ENCODE measurements at places on chromosomes 2 and 18.

GRCh38 chr2:148770047-148770446 lies 105.0 kb upstream of the KIF5C start:
- DNase-seq = no peak

DNA sequence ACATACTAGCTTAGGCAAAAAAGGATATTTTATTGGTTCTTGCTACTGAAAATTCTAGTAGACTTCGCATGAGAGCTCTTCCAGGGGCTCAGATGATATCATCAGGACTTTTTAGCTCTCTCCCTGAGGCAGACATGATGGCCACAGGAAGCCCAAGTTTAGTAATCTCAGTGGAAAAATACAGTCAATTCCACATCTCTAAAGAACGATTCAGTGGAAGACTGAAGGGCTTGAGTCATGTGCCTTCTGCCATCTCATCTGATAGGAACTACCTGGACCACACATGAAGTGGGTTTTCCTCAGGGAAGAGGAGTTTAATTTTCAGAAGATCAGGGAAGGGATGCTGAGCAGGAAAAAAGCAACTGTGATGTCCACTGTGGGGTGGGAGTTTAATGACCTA lies 117.3 kb downstream of the TTC27 start:
- no peak for DNase-seq

- no peak for DNase-seq
Measured at GRCh38 chr2:27925766-27926472, 35.4 kb downstream of the BABAM2 start.

DNA sequence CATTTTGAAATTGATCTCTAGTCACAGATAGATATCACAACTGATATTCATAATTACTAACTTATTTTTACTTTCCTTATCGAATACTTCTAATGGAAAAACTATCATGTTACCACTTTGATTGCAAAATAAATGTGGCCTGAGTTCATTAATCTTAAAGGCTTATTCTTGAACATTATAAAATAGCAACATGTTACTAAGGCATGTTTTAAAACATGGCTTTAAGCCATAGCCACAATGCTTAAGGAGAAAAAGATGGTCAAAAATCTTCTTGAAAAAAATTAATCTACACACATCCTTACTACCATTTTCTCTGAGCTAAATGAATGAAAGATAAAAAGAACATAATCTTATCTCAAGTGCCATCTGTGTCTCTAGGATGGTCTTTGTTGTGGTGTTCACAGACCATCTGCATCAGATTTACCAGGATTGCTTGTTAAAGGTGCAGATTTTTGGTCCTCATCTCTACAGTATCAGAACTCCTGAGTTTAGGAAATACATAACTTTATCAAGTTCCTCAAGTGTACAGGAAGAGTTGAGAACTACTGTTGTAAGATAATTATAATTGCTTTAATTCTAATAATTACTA lies 15.3 kb downstream of the MTX2 start:
- DNase-seq = no peak

GRCh38 chr2:236718207-236718992 lies 148.8 kb downstream of the ACKR3 start:
- no peak for DNase-seq

DNA sequence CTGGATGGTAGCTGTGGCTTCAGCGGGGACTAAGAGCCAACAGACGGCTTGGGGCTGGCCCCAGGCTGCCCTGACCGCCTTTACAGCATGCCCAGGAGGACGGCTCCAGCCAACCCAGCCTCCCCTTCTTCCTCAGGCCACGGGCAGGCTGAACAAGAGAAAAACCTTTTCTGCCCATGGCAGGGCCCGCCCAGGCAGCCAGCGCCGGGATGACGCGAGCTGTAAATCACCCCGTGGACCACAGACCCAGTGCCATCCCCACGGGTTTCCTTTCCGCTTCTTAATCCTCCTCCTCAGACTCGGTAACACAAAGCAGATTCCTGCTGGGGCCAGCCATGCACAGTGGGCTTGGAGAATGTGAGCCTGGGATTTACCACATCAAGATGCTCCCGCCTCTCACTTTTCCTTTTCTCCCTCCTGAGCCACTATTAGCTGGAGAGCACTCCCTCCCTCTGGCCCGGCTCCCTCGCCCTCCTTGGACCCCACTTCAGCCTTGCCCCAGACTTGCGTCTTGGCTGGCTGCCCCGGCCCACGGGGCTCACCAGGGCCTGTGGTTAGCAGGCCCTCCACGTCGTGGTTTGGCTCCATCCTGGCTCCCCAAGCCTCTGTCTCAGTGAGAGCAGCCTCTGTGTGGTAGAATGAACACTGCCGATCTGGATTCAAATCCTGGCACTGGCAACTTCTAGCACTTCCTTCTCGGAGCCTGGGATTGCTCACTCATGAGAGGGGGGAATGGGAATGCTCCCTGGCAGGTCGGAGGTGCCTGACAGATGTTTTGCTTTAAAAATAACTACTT lies 31.4 kb downstream of the ATOH8 start:
- DNase-seq = no peak

- DNase-seq = no peak
Measured at GRCh38 chr2:26318950-26319349, 27.0 kb upstream of the SELENOI start.

DNA sequence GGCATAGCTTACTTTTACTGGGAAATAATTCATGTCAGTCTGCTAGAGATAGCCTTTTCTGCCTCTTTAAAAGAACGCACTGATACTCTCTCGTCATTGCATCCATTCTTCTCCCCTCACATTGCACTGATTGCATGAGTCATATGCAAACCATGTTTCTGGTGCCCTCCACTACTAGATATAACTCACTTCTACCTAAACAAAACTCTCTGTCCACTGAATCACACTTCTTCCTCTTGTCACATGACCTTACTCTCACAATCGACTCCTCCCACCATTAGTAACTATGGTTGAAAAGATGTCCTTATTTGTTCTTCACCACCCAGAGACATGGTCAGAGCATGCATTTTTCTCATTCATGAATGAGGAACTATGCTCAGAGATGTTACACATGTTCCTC lies 158.0 kb downstream of the CSRNP3 start:
- no peak for DNase-seq

- DNase-seq = no peak
Measured at GRCh38 chr2:206869824-206870495, 69.4 kb upstream of the CPO start.

- no peak for DNase-seq
Measured at GRCh38 chr18:13491138-13491537, 235.2 kb downstream of the FAM210A start.

DNA sequence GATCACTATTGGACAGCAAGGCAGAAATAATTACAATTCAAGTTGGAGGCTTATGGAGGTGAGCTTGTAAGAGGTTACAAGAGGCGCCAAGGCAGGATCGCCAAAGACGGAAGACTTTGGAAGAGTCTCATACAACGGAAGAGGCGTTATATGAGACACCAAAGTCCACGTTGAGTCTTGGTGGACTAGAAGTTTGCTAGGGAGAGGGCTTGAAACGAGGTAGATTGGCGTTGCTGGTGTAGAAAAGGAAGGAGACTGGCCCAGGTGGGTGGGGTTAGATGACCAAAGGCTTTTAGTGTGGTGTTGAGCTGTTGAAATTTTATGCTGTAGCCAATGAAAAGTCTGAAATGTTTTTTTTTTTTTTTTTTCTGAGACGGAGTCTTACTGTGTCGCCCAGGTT lies 1.4 kb downstream of the MSH2 start:
- DNase-seq = no peak

DNA sequence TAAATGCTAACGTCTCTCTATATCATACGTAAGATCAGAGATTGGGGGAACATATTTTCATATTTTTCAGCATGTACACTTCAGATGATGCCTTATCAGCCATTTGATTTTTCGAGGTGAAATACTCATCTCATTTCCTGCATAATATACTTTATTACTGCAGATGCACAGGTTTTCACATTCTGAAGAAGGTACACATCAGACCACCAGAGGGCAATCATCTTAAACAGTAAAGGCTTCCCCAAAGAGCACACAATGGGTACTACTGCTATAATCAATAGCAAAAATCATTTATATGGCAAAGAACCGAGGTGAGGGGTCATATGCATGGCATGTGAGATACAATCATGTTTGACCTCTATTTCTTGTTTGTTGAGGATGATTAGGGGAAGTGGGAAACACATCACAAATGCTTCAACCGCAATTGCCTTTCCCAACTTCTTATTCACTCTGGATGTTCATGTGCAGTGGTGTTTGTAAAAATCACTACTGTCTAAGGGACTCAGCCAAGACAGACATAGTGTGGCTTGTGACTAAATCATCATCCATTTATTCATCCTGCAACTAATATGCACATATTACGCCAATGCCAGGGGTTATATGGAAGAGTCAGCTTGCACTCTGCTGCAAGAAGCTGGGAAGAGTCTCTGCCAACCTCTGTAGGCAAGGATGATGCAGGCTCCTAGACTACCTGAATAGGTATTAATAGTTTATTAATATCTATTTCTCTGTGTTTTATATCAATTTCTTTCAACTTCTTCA lies 118.7 kb downstream of the EPB41L3 start:
- DNase-seq = no peak

DNA sequence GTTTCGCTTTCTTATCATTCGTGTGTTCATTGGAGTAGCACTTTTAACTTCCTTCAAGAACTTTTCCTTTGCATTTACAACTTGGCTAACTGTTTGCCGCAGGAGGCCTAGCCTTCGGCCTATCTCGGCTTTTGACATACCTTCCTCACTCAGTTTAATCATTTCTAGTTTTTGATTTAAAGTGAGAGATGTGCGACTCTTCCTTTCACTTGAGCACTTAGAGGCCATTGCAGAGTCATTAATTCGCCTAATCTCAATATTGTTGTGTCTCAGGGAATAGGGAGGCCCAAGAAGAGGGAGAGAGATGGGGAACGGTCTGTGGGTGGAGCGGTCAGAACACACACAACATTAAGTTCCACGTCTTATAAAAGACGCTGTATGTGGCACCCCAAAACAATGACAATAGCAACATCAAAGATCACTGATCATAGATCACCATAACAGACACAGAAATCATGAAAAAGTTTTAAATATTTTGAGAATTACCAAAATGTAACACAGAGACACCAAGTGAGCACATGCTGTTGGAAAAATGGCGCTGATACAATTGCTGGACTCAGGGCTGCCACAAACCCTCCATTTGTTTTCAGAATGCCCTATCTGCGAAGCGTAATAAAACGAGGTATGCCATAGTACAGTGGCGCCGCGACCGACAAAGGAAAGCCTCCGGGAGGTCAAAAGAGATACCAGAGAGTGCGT lies 553 bp downstream of the TIGD1 start:
- no peak for DNase-seq

- no peak for DNase-seq
Measured at GRCh38 chr2:177464549-177464948, 72.0 kb downstream of the AGPS start.

- DNase-seq = no peak
Measured at GRCh38 chr2:226151157-226151556, 648.5 kb downstream of the IRS1 start.

- no peak for DNase-seq
Measured at GRCh38 chr2:45929674-45930395, 278.4 kb downstream of the PRKCE start.

- DNase-seq = no peak
Measured at GRCh38 chr18:52748343-52748742, 408.3 kb downstream of the DCC start.

DNA sequence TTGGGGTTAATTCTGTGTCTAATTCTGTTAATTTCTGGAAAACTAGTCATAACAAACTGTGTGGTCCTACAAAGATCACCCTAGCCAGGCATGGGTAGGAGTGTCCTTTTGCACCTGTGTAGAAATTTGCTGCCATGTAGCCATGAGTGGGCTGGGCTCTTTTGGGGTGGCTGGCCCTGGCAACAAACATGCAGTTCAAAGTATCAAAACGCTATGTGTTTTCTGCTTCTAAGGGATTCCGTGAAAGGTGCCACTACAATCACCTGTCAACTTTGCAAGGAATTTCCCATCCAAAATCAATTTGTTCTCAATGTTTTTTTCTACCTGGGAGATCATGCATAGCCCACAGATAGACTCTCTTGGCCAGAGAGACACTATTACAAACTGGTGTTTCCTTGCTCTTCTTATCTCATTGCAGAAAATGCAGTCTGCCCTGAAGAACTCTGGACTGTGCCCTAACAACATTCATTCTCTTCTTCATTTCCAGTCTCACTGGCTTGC lies 537.7 kb upstream of the ID2 start:
- no peak for DNase-seq

DNA sequence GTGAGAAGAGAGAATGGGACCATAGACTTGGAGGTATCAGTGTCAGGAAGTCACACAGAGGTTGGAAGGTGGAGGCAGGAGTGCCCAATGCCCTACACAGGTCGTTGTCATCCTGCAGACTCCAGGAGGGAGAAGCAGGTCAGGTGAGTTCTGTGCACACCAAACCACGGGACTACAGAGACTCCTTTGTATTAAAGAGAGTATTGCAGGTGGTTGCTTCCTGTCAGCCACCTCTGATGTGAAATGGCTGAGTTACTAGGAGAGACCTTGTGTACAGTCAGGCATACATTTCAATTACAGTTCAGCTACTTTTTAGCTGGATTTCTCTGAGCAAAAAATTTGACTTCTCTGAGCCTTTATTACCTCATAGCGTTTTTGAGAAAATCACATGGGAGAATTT lies 51.6 kb downstream of the SPP2 start:
- DNase-seq = no peak

DNA sequence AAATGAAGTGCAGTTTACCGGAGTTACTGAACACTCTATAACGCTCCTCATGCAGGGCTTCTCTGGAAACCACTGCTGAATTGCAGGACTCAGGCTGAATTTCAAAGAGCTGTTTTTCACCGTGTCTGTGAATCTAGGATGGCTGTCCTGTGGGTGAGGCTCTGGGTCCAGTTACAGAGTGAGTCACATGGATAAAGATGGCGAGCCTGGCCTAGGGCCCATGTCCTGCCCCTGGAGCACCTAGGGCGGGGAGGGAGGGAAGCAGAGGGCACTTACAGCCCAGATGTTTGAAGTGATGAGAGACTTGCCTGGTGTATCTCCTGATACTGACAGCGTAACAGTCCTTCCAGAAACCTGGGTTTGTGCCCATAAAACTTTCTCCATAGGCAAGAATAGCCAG lies 583.0 kb downstream of the IRS1 start:
- no peak for DNase-seq

GRCh38 chr2:109486711-109487535 lies 126.8 kb downstream of the SEPTIN10 start:
- DNase-seq = no peak

- DNase-seq = no peak
Measured at GRCh38 chr2:23664066-23664788, 262.7 kb downstream of the ATAD2B start.

- DNase-seq = no peak
Measured at GRCh38 chr2:166899676-166900075, 11.4 kb downstream of the XIRP2 start.

GRCh38 chr2:45047301-45047700 lies 38.0 kb upstream of the SIX2 start:
- no peak for DNase-seq

DNA sequence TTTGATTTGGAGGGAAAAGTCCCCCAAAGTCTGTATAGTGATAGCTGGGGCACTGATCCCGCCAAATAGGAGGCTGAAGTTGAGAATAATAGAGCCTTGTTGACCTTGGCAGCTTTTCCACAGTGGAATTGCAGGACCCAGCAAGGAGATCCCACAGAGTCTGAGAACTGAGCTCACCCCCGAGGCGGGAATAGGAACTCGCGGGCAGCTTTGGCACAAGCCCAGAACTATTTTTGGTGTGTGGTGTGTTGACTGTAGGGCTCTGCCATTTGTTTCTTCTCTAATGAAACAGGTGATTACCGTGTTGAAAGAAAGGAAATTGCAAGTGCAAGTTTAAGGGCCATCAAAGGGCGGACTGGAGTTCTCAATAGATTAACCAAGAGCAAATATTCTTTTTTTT lies 34.0 kb downstream of the SH3RF3 start:
- DNase-seq = no peak

Data from epithelial cell of prostate (primary cell).